Heart left ventricle (tissue), 16 donors: ENCODE measurements at places on chromosomes 11 and 22. TPM values are rescaled to one million over a fixed set of nuclear protein-coding genes. Genes with fewer than 3 reads are reported as not detected.

GRCh38 chr11:103901656-103902055 lies 134.8 kb upstream of the DDI1 start:
- DNase-seq = no peak

DNA sequence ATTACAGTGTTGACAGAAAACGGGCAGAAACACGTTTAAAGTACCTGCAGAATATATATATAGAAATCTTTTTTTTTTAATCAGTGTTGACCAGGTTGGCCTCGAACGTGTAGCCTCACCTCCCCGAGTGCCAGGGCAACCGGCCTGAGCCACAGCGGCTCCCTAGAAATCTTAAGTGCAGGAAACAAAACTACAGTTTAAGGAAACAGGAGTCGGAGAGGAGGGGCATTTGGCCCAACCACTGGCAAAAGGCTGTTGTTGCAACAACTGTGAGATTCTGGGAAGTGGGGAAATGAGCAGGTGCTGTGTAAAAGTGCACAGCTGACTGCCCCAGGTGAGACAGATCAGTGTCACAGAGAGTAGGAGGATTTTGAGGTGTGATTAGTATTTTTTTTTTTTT lies 3.7 kb downstream of the YWHAH start:
- DNase-seq = no peak

GRCh38 chr11:34926101-34926830 lies 9.8 kb downstream of the PDHX start:
- no peak for DNase-seq

- no peak for DNase-seq
These were observed 803 bp upstream of the IFT27 start for GRCh38 chr22:36776722-36777121.

LRRC74B gene
- polyA plus RNA-seq = not detected
